ENCODE measurements at places on chromosomes 12 and 14.

- no peak for DNase-seq
Measured at GRCh38 chr14:61219256-61219655, 61.9 kb downstream of the TMEM30B start.

GRCh38 chr12:32360956-32361355 lies 38.4 kb upstream of the FGD4 start:
- DNase-seq: no peak

DNA sequence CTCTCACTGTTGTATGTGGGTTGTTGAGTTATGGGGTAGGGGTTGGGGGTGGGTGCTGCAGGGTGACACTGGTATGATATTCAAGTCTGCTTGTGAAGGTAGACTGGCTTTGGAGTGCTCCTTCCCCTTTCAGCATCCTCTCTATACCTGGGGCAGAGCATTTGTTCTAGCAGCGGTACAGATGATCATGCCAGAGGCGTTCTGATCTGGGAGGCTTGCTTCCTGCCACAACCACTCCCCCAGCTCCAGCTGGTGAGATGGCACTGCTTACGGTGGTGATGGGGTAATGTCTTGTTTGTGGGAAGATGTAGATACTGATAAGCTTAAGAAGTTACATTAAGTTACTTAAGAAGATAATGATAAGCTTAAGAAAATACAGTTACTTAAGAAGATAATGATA lies 131.8 kb downstream of the ERC1 start:
- DNase-seq: no peak

DNA sequence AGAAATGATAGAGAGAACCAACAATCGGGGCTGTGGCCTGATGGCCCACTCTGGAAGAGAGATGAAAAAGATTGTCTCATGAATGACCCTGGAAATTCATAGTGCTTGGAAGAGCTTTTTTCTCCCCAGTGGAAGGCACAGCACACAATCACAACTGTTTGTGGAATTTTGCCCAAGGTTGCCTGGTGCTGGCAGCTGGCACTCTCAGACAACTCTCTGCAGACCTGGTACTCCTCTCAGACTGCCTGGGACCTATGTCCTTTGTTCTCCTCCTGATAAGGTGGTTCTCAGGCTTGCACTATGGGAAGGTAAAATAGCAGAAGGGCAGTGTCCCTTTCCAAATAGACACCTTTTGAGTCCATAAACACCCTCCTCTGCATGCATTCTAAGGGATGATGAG lies 144.1 kb upstream of the SEL1L start:
- DNase-seq: no peak

DNA sequence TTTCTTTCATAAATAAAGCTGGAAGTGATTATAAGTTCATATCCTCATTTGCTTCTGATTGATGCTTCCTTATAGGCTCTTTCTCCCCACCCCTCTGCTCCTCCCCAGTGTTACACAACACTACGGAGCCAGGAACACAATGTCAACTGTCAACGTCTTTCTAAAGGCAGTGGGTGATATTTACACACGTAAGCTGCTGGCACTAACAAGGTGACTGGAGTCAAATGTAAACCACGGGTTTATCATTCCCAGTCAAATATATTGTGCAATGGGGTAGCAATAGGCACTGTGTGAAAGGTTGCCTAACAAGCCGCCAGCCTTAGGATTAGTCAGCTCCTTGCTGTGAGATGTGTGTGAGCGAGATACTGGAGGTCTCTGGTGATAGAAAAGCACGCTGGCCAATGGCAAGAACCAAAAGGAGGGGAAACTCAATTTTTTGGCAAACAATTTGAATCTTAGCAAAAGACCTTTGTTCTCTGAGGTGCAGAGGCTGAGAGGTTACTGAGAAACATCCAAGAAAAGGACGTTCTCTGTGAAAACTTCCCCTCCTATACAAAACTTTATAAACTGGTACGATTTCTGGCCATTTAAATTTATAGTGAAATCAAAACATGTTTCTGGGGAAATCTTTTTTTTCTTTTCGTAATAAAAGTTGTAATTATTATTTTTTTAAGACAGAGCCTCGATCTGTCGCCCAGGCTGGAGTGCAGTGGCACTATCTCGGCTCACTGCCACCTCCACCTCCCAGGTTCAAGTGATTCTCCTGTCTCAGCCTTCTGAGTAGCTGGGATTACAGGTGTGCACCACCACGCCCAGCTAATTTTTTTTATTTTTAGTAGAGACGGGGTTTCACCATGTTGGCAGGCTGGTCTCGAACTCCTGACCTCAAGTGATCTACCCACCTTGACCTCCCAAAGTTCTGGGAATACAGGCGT lies 22.3 kb upstream of the HECTD1 start:
- DNase-seq: no peak

- DNase-seq: no peak
Measured at GRCh38 chr12:71108355-71108754, 49.4 kb downstream of the TSPAN8 start.

DNA sequence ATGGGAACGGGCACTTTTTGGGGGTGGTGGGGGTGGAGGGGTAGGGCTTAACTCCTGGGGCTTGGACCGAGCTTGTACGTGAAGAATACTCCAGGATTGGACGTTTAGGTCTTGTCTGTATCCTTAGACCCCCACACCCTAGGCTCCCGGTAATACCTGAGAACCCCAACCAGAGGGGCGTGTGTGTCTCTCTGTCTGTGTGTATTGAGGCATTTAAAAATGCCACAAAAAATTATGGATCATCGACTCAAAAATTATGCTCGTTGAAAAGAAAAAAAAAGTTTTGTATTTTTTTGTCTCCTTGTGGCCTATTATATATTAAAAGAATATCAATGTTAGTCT lies 459 bp downstream of the PPFIBP1 start:
- no peak for DNase-seq

DNA sequence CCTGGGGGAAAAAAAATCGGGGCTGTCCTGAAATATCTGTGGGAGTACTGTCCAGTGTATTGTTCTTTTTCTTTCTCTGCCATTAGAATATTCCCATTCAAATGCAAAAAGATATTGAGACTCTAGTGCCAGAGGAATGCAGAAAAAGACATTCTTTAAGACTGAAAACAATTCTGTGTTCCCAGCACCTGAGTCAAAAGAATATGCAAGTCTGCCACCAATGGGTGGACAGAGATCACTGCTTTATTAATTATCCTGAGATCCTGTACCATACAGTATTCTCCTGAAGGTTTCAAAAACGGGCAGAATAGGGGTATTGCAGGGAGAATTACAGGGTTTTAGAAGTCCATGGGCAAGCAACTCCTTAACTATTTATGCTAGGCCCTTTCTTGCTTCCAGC lies 361.8 kb downstream of the C12orf50 start:
- no peak for DNase-seq

GRCh38 chr12:119940897-119941296 lies 48.1 kb upstream of the BICDL1 start:
- DNase-seq: no peak

DNA sequence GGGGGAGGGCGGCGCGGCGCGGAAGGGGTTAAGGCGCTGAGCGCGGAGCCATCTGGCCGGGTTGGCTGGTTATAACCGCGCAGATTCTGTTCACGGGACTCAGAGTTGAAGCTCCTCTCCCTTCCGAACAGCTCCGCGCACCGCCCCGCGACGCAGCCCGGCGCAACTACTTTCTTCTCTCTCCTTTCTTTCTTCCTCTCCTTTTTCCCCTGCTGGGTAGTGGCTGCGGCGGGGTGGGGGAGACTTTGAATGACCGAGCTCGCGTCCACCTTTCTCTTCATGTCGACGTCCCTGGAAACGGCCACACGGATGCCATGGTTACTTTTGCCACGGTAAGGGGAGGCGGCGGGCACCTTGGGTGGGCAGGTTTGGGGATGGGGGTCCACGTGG lies at the start of gene NTF3:
Gene NTF3, plus strand, starts transcription at position 98 of the 390 bp plus-strand sequence. Its CDS starts 217 bp downstream, at position 315.
- DNase-seq: no peak
